ENCODE measurements at places on chromosomes 1 and 21.

DNA sequence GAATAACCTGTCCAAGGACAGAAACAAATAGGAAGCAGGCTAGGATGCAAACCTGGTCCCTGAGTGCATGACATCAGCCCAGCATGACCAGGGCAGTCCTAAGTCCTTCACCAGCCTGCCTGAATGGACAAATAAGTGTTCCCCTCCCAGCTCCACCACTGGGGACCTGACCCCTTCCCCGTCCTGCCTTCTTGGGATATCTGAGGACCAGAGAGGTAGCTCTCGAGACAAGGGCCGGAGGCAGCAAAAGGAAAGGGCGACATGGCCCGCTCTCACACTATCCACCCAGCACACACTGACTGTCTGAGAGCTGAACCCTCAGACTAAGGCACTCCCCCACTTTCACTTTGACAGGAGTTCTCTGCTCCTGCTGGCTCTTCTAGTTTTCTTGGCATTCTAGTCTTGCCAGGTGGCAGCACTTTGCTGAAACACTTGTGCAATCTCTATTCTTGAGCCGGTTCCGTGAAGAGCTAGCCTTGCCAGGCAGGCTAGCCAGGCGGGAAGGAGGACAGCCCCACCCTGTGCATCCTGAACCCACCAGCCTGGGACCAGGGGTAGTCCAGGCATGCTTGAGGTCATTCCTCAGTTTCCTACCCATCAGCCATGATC is 251.1 kb upstream of the RAB4A start:
- no peak for DNase-seq

DNA sequence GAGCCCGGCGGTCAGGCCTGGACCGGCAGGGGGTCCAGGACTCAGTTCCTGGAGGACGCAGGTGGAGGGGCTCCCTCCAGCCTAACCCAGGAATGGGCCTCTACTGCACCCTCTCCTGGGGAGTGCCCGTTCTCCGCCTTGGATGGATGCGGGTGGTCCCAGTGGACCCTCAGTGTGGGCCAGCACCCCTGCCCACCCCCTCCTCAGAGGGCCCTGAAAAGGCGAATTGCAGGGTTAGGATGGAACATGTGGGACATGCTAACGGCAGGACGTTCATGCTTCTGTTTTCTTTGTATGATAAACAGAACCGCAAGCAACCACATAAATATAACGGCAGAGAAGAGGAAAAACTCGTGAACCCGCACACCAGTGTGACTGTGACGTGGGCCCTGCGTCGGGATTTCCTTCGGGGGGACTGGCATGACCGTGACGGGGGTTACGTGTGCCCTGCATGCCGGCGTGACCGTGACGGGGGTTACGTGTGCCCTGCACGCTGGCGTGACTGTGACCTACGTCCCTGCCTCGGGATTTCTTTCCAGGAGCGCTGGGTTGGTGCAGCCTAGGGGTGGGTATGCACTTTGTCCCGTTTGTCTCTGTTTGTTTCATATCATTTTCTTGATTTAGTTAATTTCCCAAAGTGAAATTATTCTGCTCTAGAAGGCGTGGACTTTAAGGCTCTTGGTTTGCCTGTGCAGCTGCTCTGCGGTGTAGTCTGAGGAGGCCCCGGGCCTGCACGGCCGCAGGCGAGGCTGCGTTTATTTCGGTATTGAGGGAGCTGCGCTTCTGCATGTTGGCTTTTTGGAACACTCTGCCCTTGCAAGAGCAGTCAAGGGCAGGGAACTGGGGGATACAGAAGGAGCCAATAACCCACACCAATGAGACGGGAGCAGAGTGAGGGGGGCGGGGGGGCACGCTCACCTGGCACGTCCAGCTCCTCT is 3.1 kb downstream of the FTCD start:
- no peak for DNase-seq

DNA sequence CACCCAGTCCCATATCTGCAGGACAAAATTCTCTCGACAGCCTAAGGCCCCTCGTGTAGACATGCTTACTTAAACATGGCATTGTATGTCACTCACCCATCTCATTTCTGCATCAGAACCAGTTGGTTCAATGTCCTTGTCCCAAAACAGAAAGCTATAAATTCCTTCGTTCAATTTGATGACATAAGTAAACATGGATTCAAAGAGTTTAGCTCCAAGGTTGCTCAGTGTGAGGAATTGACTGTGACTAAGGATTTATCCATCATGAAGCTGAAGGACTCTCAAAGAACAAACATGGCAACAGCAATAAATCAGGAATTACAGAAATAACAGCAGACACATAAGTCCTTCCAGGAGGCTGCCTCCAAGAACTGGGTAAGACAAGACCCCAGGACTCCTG is 237.2 kb downstream of the TOMM20 start:
- no peak for DNase-seq

GRCh38 chr1:20187813-20188454 is 1.6 kb upstream of the PLA2G2C start:
- DNase-seq: no peak

DNA sequence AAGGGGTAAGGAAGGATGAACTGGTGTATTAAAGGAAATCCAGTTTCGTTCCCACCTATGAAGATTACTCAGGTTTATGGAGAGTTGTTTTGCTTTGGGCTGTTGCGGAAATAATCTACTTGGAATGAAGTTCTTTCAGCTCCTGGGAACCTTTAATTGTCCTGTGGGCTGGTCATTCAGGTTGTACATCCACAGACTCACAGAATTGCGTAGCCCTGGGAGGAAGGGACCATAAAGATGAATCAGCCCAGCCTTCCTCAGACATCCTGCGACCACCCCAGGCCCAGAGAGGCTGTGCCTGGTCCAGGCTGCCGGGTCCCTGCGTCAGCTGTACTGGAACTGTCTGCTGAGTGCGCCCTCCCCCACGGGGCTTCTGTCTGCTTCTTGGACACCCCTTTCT is 72.7 kb downstream of the GALNT2 start:
- no peak for DNase-seq

GRCh38 chr1:35714921-35715567 is 3.6 kb downstream of the C1orf216 start:
- DNase-seq: no peak

- DNase-seq: no peak
Observed at GRCh38 chr1:10415211-10415930, 14.9 kb upstream of the CENPS start.

DNA sequence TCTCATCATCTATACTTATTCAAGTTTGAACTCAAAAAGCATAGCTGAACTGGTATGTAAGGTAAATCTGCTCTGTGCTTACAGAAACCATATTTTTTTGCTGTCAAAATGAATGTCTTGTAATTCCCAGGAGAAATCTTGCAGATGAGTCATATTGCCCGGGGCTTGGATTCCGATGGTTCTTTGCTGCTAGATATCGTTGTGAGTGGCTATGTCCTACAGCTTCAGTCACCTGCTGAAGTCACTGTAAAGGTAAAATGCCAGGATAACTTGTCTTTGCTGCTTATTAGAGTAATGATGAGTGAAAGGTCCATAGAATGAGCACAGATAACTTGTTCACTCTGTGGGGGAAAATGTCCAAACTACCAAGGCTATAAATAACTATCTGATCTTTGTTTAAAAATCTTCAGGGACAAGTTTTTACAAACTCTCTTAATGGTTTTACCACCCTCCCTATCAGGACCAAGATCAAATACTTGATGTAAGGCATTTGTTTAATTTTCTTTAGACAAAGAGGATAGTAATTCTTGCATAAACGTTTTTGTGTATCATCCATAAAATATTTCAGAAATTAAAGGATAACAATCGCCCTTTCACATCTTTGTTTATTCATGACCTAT is 222.3 kb downstream of the TPR start:
- DNase-seq: no peak

DNA sequence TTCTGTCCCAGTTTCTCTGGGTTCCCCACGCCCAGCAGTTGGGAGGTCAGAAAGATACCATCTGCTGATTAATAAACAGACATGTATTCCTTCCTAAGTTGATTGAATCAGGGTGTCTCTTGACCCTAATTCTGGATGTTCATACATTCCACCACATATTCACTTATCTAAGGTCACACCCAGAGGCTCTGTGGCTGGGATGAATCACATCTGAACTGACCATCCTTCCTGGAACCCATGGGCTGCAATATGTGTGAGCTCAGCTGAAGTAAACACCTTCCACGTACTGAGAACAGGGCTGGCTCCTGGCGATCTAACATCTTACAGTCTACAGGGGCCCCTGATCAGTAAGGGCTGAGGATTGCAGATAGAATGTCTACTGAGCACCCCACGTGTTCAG is 20.5 kb upstream of the TRABD2B start:
- DNase-seq: no peak
